ENCODE measurements at places on chromosomes 1 and 21. TPM values are rescaled to one million over a fixed set of nuclear protein-coding genes. Genes with fewer than 3 reads are reported as not detected.
A peak's percentile ranks its signal among the peaks of the same experiment; 100 is the strongest.

FAM167B gene
- 0.18 TPM for total RNA-seq

TFF3 gene
- not detected for total RNA-seq

LCE1F gene
- not detected for total RNA-seq

CNIH3 gene
- 2.0 TPM for total RNA-seq

INSRR gene
- not detected for total RNA-seq

SLC27A3 gene
- total RNA-seq = 3.2 TPM

ADAMTS5 gene
- 1.1 TPM for total RNA-seq

TNFAIP8L2 gene
- not detected for total RNA-seq

LCA5L gene
- 0.28 TPM for total RNA-seq

ALG14 gene
- total RNA-seq = 2.0 TPM

NCAM2 gene
- total RNA-seq = 5.0 TPM

AGT gene
- under 0.01 TPM for total RNA-seq

LDLRAD1 gene
- not detected for total RNA-seq

SHISAL2A gene
- total RNA-seq = not detected

DNA sequence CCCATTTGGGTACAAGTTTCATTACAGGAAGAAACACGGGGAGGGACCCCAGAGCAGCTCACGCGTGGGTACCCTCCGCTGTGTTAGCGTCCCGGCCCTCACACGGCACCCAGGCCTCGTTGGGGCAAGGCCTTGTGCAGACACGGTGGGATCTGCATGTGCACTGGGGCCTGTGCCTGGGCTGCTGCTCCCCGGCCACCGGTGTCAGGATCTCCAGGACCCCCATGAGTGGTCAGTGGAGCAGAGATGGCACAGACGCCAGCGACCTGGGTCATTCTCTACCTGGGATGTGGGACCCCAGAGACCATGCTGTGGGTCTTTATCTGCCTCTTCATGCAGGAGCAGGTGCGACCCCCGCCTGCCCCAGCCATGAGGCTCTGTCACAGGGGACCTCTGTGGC is 5.4 kb upstream of the SAMD11 start:
- DNase-seq = no peak

- no peak for DNase-seq
These were observed 137.8 kb downstream of the SLC44A5 start for GRCh38 chr1:75472971-75473603.

GRCh38 chr21:36882776-36883175 is 83.7 kb downstream of the HLCS start:
- peak; percentile 5 for DNase-seq

DNA sequence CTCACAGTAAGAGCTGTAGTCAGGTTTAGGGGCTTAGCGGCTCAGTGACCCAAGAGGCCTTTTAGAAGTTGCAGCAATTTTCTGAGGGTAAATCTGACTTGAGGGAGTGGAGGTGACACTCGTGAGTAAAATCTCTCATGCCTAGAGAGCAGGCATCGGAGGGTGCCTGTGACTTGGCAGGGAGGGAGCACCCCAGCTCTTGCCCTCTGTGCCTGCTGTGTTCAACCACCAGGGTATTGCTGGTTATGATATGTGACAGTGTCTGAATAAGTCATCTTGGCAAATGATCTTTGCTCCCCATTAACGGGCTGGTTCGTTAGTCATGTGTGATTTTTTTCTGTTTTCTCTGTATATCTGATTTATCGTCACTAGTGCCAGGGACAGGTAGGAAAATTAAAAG is 5.9 kb downstream of the MAN1C1 start:
- DNase-seq = no peak

- peak; percentile 65 for DNase-seq
These were observed 23.7 kb downstream of the CAMK1G start for GRCh38 chr1:209607102-209607794.

GRCh38 chr1:33824971-33825370 is 38.9 kb upstream of the HMGB4 start:
- DNase-seq = no peak

GRCh38 chr1:183622013-183622412 is 13.6 kb downstream of the ARPC5 start:
- no peak for DNase-seq

GRCh38 chr1:154191990-154192461 is at the start of gene TPM3:
Gene TPM3 (minus strand): TSS chr1:154192100. CDS start chr1:154192018, 82 bp downstream.
- no peak for DNase-seq

DNA sequence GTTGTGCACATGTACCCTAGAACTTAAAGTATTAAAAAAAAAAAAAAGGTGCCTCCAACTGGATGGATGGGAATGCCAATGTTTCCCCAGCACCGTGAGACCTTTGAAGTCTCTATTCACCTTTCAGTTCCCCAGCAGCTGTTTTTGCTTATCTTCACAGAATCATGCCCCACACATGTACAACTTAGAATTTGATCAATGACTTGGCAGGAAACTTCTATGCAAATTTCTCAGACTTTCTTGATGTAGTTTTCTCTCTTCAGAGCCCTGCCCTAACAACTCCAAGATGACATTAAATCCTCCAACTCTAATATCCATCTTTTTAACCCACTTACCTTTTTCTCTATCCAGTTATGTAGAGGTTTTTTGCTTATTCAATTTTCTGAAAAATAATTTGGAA is 144.3 kb downstream of the PLPPR5 start:
- DNase-seq = no peak

DNA sequence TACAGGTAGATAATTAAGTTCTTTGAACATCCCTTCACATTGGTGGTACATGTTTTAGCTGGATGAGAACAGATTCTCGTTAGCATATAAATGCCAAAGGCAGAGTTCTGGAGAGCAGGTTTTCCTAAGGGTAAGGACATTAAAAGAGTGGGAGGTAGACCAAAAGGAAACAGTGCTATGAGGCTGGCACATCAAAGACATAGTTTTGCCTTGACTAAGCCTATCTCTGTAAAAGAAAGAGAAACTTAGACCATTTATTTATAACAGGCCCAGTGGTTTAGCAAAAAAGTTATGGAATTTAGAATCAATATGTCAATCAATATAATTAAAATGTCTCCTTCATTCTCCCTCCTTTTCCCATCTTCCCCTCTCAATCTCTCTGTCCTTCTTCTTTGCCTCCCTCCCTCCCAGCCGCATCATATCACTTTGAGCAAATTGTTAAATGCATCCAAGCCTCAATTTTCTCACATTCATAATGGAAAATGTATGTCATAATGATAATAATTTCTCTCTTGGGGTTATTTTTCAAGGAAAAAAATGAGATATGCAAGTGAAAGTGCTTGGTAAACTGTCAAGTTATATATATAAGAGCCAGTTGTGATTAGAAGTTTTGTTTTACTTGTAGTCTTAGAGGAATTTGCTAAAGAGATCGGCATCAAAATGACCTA is 209.9 kb upstream of the SGIP1 start:
- DNase-seq = peak; percentile 35

GRCh38 chr1:98677288-98677687 is 15.8 kb downstream of the SNX7 start:
- peak; percentile 85 for DNase-seq

GRCh38 chr1:184051138-184051484 is 419 bp upstream of the TSEN15 start:
- no peak for DNase-seq

GRCh38 chr1:200653022-200653462 is 16.7 kb downstream of the DDX59 start:
- no peak for DNase-seq

GRCh38 chr1:116721451-116722007 is 32.7 kb upstream of the CD2 start:
- no peak for DNase-seq

GRCh38 chr21:37087188-37087587 is 14.1 kb downstream of the TTC3 start:
- peak; percentile 82 for DNase-seq

GRCh38 chr1:67642629-67643028 is 42.4 kb upstream of the GADD45A start:
- no peak for DNase-seq

DNA sequence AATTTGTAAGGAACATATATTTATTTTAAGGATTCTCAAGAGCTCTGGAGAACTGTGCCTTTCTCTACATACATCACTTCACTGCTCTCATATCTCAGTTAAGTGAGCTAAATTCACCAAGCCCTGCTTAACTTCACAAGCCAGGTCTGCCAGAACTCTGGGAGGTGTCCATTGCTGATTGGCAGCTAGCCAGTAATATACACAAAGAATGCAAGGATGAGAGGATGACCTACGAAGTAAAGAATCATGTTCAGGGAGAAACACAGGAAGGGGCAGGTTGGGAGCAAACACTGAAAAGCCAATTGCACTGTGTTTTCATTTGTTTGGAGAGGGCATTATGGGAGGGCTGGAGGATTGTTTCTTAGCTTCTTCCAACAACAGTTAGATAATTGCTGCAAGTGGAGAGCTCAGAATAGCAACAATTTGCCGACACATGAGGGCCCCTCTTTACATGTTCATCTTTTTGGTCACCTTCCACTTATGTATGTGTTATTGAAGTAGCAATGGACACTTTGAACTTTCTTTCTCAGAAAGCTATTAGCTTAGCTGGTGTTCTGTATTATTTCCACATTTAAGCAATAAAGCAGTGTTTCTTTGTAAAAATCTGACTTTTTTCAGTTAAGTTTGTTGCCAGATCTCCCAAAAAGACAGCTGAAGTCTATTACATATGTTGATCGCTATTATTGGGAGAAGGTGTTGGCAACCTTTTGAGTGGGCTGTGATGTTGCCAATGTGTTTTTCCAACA is 254.8 kb downstream of the LTN1 start:
- peak; percentile 59 for DNase-seq

DNA sequence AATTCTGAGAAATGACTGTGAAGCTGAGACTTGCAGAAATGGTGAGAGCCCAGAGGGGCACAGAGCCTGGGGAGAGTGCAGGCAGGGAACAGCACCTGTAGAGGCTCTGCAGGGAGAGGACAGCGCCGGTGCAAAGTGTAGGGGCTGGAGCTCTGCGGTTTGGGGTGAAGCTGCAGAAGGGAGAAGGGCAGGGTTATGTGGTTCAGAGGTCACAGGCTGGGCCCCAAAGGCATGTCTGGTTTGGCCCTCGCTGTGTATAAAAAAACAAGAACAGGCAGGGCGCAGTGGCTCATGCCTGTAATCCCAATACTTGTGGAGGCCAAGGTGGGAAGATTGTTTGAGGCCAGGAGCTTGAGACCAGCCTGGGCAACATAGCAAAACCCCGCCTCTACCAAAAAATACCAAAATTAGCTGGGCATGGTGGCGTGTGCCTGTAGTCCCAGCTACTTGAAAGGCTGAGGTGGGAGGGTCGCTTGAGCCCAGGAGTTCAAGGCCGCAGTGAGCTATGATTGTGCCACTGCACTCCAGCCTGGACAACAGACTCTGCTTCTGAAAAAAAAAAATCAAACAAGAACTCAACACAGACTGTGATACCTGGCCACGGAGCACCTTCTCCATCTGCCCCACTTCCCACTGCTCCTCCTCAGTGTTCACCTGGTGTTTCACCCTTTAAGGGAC is 29.1 kb downstream of the SERINC2 start:
- no peak for DNase-seq

GRCh38 chr1:204149107-204149506 is 2.7 kb downstream of the ETNK2 start:
- no peak for DNase-seq

DNA sequence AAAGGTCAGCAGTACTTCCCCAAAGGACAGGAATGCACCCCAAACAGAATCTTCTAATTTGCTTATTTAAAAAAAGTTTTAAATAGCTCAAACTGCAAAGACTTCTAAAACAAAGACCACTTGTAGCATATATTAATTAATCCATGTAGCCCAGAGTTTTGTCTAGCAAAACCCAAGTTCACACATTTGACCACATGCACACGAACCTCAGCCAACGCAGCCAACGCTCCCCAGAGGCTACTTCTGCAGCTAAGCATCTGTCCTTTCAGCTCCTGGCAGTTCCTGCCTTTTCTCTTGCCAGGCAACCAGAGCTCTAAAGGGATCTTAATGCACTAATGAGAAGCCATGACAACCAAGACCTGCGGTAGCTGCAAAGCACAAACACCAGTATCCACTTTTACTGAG is 89.6 kb downstream of the RERE start:
- DNase-seq = no peak

DNA sequence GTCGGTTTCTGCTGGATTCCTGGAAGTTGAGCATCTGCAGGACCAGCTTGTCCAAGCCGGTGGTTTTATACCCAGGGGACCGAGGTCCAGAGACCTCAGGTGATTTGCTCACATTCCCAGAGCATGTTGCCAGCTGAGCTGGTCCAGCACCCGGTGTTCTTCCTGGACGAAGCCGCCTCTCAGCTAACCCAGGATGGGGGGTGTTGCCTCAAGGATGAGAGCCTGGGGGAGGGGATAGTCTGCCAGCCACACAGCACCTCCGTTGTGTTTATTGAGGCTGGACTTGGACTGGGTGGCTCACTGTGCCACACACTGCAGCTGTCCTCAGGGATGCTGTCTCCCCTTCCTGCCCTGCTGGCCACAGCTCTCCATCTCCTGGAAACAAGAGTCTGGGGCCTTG is 1.5 kb downstream of the TMEM201 start:
- DNase-seq = no peak

GRCh38 chr21:42403611-42404231 is at the start of gene UBASH3A:
Gene UBASH3A (plus strand): TSS chr21:42403902. CDS start chr21:42403946, 44 bp downstream.
- DNase-seq = no peak

- DNase-seq = no peak
These were observed 286.8 kb upstream of the DUSP10 start for GRCh38 chr1:222028676-222029075.

GRCh38 chr1:6490181-6491080 is 1.0 kb downstream of the PLEKHG5 start:
- peak; percentile 68 for DNase-seq

GRCh38 chr1:114609026-114609425 is 27.6 kb upstream of the BCAS2 start:
- DNase-seq = no peak

DNA sequence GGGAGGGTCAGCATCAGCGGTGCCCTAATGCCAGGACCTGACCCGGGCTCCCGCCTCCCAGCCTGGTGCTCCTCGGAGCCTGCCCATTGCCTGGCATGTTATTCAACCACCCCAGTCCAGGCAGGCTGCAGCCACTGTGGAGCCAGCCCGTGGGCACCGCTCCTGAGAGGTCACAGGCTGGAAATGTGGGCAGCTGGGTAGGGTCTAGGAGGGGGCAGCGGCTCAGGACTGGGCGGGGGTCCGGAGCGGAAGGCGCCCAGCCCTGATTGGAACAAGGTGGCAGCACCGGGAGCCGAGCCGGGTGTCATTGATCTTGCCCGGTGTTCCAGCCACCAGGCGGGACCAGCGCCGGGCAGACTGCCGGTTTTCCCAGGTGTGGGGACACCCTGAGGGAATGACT is 12.7 kb upstream of the RUNX3 start:
- DNase-seq = no peak

GRCh38 chr1:36159614-36160387 is 3.8 kb downstream of the MAP7D1 start:
- DNase-seq = no peak

DNA sequence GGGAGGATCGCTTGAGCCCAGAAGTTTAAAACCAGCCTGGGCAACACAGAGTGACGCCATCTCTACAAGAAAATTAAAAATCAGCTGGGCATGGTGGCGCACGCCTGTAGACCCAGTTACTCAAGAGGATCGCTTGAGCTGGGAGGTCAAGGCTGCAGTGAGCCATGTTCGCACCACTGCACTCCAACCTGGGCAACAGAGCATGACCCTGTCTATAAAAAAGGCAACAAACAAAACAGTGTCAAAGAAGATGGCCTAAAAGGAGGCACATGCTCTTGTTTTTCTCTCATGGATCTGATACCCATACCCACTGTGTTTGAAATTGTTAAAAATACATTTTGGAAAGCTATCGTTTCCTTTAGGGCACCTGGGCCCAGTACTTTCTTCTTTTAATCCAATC is 191.7 kb downstream of the SLC45A1 start:
- DNase-seq = no peak

Data from IMR-90 (cell line).